ENCODE measurements at places on chromosomes 4 and X.

DNA sequence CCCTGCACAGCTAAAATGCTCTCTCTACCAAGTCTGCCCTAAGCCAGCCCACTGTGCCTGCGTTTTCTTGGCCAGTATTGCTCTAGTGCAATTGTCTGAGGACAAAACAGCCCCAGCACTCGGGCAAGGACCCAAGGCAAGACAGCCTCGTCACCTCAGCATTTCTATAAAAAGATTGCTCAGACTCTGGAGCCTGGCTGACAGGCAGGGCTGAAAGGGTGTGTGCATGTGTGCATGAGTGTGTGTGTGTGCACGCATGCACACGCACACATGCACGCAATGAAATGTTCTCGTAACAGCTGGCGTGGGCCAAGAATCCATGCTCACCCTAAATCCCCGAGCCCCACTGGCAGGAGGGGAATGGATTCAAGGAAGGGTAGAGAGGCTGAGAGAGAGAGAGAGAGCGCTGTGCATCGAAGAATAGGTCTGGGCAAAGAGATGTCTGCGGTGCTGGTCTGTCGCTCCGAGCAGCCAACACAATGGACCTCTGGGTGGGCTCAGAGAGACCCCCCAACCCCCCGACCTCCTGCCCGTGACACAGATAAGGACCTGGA, 579.2 kb downstream of the BCOR start:
- no peaks in the 10 kb centered on the region for H3K4me1 ChIP-seq
- no peaks in the 10 kb centered on the region for H3K27me3 ChIP-seq
- DNase-seq = no peak
- H3K36me3 ChIP-seq = no peaks in the 10 kb centered on the region
- H3K27ac ChIP-seq = no peak overlapping the region

DNA sequence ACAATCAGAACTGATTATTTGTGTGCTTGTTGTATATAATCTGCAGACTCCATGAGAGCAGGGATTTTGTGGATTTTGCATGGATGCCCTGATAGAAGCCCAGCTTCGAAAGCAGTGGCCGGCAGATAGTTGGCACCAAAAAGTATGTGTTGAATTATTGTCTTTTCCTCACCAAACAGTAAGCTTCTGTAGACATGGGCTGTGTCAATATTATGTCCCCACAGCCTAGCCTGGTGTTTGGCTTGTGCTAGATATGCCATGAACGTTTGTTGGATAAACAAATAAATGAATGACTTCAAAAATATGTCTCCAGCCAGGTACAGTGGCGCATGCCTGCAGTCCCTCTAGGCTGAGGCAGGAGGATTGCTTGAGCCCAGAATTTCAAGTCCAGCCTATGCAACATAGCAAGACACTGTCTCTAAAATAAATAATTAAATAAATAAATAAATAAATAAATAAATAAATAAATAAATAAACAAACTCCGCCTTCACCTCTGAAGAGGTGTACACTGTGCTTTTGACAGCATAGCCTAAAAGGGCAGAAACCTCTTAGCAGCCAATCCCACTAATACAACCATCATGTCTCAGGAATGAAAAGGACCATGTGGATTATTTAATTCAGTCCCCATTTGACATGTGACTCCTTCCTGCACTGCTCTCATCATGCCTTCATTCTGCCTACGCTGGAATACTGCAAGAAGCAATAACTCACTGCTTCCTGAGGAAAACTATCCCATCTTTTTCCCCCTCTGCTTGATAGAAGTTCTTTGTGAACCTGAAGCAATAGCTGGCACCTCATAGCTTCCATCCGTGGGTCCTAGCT, 335.2 kb downstream of the FBXW7 start:
- DNase-seq = no peak
- no peaks in the 10 kb centered on the region for H3K27me3 ChIP-seq
- H3K27ac ChIP-seq = no peak overlapping the region
- no peaks in the 10 kb centered on the region for H3K36me3 ChIP-seq
- H3K4me3 ChIP-seq = no peak overlapping the region

GRCh38 chr4:174553828-174554227, 31.5 kb upstream of the HPGD start:
- no peak overlapping the region for H3K4me3 ChIP-seq
- no peaks in the 10 kb centered on the region for H3K4me1 ChIP-seq
- no peak for DNase-seq
- H3K36me3 ChIP-seq = no peaks in the 10 kb centered on the region

DNA sequence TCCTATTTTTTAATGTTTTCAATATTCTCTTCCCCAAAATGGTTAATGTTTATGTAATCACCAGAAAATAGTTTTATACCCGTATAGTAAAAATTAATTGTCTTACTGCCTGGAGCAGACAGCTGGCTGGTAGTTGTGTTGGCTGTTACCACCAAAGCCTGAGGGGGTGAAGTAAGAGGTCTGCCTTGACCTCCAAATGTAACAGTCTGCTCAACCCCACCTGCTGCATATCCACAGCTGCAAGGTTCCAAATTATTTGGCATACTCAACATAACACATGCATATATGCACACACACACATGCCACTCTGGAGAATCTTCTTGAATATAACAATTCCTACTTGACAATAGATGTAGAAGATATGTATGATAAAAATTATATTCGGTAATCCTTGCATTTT, 624.3 kb downstream of the ADGRL3 start:
- H3K27ac ChIP-seq = no peak overlapping the region
- DNase-seq = no peak
- no peaks in the 10 kb centered on the region for H3K27me3 ChIP-seq
- H3K4me1 ChIP-seq = no peaks in the 10 kb centered on the region
- H3K36me3 ChIP-seq = no peaks in the 10 kb centered on the region

GRCh38 chrX:50565718-50566117, 95.1 kb upstream of the DGKK start:
- no peak overlapping the region for H3K4me3 ChIP-seq
- H3K27me3 ChIP-seq = no peaks in the 10 kb centered on the region
- no peaks in the 10 kb centered on the region for H3K4me1 ChIP-seq
- H3K27ac ChIP-seq = no peak overlapping the region
- no peaks in the 10 kb centered on the region for H3K36me3 ChIP-seq

DNA sequence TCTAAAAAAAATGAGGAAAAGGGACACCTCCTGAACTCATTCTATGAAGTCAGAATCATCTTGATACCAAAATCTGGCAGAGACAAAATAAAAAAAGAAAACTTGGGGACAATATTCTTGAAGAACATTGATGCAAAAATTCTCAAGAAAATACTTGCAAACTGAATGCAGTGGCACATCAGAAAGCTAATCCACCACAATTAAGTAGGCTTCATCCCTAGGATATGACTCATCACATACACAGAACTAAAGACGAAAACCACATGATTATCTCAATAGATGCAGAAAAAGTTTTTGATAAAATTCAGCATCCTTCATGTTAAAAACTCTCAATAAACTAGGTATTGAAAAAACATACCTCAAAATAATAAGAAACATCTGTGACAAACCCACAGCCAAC, 98.3 kb downstream of the FAM47B start:
- no peaks in the 10 kb centered on the region for H3K27me3 ChIP-seq
- no peak for DNase-seq
- H3K4me3 ChIP-seq = no peak overlapping the region
- no peaks in the 10 kb centered on the region for H3K36me3 ChIP-seq
- H3K4me1 ChIP-seq = no peaks in the 10 kb centered on the region

DNA sequence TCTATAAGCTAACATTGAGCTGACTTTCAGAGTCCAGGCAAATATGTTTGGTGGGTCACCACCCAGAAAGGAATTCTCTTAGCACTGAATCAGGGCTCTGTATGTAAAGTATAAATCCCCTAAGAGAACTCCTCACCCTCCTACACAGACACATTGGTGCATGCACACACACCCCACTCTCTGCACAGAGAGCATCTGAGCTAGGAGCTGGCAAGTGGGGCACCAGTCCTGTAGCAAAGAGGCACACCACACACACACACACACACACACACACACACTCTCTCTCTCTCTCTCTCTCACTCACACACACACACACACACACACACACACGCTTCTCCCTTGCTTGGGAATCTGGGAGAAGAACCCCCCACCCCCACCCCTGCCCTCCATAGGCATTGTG, 3.2 kb downstream of the SLITRK2 start:
- no peak overlapping the region for H3K27ac ChIP-seq
- H3K27me3 ChIP-seq = no peaks in the 10 kb centered on the region
- no peaks in the 10 kb centered on the region for H3K36me3 ChIP-seq
- H3K4me1 ChIP-seq = no peaks in the 10 kb centered on the region
- no peak for DNase-seq

- H3K4me1 ChIP-seq = peaks cover 30% of the 10 kb centered on the region
- H3K27me3 ChIP-seq = no peaks in the 10 kb centered on the region
- no peaks in the 10 kb centered on the region for H3K36me3 ChIP-seq
- H3K4me3 ChIP-seq = peak overlapping the region; percentile 46
- H3K27ac ChIP-seq = peak overlapping the region; percentile 86
Measured at GRCh38 chrX:9341291-9342201, 123.3 kb upstream of the TBL1X start.

DNA sequence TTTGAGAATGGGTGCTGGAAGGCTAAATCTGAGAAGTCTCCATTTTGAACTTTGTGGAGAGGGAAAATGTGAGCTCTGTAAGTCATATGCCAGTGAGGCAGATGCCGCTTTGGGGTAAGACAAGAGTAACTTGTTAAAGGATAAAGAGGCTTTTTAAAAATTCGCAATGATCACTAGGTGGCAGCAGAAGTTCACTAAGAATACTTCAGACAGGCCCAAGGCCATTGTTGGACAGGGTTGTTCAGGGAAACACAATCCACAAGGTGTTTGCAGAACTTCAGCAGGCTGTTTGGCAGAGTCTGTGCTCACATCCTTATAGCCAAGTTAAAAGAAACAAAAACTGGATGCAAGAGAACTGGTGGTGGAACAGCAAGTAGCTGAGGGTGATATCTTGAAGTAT, 13.7 kb upstream of the PIGA start:
- no peaks in the 10 kb centered on the region for H3K36me3 ChIP-seq
- H3K27ac ChIP-seq = no peak overlapping the region
- no peaks in the 10 kb centered on the region for H3K4me1 ChIP-seq

DNA sequence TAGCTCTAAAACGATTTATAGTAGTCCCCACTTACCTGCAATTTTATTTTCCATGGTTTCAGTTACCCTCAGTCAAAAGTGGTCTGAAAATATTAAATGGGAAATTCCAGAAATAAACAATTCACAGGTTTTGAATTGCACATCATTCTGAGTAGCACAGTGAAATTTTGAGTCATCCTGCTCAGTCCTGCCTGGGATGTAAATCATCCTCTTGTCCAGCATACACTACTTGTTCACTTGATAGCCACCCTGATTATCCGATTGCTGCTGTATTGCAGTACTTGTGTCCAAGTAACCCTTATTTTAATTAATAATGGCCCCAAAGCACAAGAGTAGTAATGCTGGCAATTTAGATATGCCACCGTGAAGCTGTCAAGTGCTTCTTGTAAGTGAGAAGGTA, 23.5 kb upstream of the BDH2 start:
- H3K4me3 ChIP-seq = no peak overlapping the region
- H3K36me3 ChIP-seq = no peaks in the 10 kb centered on the region
- no peak for DNase-seq
- H3K4me1 ChIP-seq = no peaks in the 10 kb centered on the region

DNA sequence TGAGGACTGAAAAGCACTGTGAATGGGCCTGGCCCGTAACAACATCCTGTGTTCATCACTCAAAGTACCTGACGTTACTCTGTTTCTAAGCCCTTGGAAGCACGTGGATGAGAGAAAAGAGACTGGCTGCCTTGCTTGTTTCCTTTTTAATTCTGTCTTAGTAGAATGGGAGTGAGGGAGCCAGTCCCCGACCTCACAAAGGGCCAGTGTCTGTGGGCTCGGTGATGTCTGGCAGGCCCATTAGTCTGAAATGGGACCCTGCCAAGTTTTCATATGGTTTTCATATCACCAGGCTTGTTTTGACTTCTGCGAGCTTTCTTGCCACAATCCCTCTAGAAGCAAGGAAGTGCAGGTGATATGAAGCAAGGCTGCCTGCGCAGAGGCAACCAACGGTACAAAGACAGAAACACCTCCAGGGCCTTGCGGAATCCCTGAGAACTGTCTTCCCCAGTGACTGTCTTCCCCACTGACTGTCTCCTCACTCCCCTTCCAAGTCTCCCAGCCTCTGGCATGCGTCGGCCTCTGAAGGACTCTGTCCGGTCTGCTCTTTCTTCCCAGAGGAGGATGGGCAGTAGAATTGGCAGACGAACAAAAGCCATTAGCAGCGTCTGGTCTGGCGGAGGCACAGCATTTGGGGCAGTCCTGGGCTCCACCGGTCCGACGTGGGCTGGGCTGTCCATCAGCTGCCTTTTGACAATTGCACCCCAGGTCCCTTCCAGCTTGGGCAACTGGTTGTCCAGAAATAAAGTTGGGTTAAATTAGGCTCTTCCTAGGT, 20.2 kb upstream of the RASL11B start:
- H3K36me3 ChIP-seq = no peaks in the 10 kb centered on the region
- H3K4me1 ChIP-seq = no peaks in the 10 kb centered on the region
- no peak for DNase-seq

DNA sequence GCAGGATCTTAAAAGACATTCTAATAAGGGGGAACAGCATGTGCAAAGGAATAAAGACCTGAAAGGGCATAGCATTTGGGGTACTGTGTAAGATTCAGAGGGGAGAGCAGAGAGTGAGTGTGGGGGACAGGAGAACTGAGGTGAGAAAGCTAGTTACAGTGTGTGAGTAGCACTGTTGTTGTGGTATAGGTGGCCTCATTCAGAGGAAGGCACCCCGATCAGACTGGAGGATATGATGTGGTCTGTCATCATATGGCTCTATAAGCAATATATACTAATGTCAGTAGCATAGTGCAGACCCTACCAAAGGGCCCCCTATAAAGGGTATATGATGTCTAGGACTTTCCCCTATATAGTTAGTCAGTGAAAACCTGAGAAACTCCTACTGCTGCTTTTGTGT, 175.8 kb downstream of the FMR1NB start:
- H3K27me3 ChIP-seq = no peaks in the 10 kb centered on the region
- no peaks in the 10 kb centered on the region for H3K36me3 ChIP-seq
- no peak overlapping the region for H3K4me3 ChIP-seq
- DNase-seq = no peak
- no peaks in the 10 kb centered on the region for H3K4me1 ChIP-seq
- H3K27ac ChIP-seq = no peak overlapping the region

DNA sequence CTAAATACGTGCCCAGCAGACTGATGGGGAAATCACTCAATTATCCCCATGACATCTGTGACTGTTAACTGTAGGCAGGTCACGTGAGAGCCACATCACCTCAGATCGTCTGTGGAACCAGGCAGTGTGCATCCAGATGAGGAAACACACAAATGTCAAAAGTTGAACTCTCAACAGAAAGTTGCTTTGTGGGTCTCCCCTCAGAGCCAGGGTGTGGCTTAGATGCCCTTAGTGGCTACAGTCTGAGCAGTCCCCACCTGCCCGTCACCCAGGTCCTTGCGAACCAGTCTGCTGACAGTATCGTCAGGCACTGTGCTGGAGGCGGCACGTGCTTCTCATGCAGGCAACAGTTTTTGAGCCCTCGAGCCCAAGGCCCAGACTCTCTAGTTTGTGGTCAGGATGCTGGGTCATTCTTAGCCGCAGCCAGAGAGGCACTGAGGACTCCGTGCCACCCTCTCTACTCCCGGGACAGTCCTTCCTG, 10.8 kb downstream of the TMEM187 start:
- H3K27me3 ChIP-seq = peaks cover 4% of the 10 kb centered on the region
- peak overlapping the region; percentile 69 for H3K27ac ChIP-seq
- DNase-seq = no peak
- no peak overlapping the region for H3K4me3 ChIP-seq

Data from effector memory CD4-positive, alpha-beta T cell (primary cell).